ENCODE measurements at places on chromosomes 11 and 22.

- DNase-seq, result no peak
These were observed 32.9 kb upstream of the DLAT start for GRCh38 chr11:111992206-111992855.

GRCh38 chr11:45599161-45599943 lies 66.1 kb downstream of the CHST1 start:
- DNase-seq, result no peak

GRCh38 chr11:18245396-18245795 lies 3.1 kb downstream of the SAA2 start:
- no peak for DNase-seq

- no peak for DNase-seq
These were observed 2.7 kb downstream of the SLC43A1 start for GRCh38 chr11:57512646-57513451.

GRCh38 chr22:19466126-19466716 lies 12.8 kb downstream of the UFD1 start:
- DNase-seq, result no peak

- DNase-seq, result no peak
These were observed 28.2 kb upstream of the CCDC81 start for GRCh38 chr11:86346513-86346912.

DNA sequence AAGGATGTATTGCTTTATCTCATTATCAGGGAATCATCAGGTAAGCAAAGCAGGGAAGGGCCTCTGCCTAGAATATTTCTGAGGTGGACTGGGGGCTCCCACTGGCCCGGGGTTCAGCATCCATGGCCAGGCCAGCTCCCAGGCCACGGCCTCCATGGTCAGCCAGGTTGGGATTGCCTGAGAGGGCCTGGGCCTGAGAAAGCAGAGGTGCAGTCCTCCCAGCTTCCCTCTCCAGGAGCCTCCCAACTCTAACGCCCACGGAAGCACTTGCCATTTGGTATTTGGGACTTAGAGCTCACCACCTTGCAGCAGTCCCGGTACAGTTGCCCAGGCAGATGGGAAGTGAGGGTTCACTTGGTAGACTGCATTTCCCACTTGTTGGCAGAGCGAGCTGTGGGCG lies 12.7 kb downstream of the DGAT2 start:
- DNase-seq, result no peak

DNA sequence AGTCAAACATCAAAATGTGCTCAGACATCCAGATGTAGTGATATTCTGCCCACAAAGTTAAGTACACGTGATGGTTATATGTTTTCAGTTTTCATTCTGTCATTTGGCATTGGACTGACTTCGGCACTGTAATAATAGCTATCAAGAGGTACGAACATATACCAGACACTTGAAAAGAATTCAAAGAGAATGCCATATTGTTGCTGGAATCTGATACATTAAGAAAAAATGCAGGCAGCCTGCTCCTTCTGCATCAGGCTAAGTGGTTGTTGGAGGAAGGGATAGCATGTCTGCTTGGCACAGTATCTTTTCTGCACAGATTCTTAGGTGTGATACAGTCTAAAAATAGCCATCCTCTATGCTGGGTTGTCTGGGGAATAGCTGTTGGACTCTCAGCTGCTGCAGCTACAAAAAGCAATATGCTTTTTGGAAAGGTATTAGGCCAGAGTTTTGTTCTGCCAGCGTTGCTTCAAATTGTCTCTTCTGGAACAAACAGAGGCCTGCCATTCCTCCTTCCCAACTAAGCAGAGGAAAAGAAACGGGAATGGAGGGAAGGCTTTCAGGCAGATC lies 892.6 kb downstream of the TBC1D22A start:
- DNase-seq, result no peak

DNA sequence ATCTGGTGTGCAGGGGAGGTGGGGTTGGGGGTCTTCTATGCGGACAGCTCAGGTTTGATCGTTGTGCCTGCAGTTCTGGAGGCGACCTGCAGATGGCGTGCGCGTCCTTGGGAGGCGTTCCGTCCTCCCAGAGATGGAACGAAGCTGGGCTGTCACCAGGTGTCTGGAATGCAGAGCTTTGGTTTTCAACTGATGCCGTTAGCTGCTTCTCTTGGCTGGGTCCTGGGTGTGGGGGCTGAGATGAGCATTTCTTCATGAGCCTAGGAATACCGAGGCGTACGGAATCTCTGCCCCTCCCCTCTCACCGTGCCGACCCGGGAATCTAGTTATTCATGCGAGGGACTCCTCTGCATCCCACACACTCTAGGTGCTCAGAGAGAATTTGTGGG lies 98.6 kb downstream of the CEP164 start:
- DNase-seq, result peak; percentile 82

- DNase-seq, result no peak
These were observed 18.4 kb downstream of the OR2AT4 start for GRCh38 chr11:75078233-75078632.

GRCh38 chr11:128471138-128471661 lies 116.2 kb downstream of the ETS1 start:
- DNase-seq, result no peak

DNA sequence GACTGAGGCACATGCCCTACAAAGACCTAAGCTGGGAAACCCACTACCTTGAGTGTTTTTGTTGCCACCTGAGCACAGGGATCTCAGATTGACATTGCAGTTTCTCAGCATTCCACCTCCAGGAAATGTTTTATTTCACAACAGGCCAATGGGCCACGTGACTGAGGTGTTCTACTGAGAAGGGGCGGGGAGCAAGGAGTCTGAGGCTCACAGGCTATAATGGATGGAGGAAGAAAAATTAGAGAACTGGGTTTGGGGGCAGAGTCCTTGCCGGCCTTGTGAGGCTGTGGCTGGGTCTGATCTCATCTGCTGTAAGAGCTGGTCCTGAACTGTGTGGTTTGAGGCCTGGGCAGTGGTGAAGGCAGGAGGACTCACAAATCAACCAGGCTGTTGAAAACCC lies 40.7 kb downstream of the ZNF202 start:
- no peak for DNase-seq

- no peak for DNase-seq
These were observed 11.9 kb upstream of the SH3BP1 start for GRCh38 chr22:37627545-37627944.

- no peak for DNase-seq
These were observed 8.6 kb downstream of the CDPF1 start for GRCh38 chr22:46241396-46242007.

All from stimulated activated CD4-positive, alpha-beta T cell treated with anti-CD3 and anti-CD28 coated beads, Interleukin-2, amount 100 ng/mL, for 48 hours (primary cell).